Neuronal stem cell (in vitro differentiated cells): ENCODE measurements at places on chromosomes 3 and 15.

- DNase-seq: no peak
Measured at GRCh38 chr3:183502237-183503181, 53.0 kb downstream of the KLHL6 start.

DNA sequence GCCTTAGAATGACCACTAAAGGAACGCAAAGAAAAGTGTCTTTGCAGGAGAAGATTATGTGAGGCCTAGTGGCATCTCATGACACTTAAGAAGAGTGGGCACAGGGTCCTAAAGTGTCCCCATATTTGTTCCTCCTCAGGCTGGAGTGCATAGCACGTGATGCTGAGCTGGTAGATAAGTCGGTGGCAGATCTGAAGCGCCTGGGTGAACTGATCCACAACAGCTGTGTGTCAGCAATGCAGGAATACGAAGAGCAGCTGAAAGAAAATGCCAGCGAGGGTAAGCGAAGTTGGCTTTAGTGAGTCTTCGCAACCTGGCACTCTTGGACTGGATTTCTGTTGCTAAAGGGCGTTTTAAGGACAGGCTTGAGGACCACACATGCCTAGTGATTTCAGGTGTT lies 92.6 kb downstream of the CHD2 start:
- DNase-seq: no peak

DNA sequence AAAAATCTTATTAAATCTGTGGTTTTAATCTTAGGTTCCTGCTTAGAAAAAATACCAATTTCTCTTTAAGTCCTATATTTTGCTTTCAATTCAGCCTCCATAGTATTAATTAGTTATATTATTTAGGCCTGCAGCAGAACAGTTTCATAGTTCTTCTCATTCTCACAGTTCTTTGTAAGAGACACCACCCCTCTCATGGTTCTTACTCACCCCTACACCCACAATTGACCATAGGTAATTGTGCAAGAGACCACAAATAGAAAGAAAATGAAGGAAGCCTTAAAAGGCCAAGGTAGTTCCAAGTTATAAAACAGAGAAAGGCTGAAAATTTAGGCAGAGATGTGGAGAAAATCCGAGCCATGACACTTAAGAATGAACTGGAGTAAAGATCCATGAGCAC lies 415.3 kb downstream of the TIGIT start:
- no peak for DNase-seq

DNA sequence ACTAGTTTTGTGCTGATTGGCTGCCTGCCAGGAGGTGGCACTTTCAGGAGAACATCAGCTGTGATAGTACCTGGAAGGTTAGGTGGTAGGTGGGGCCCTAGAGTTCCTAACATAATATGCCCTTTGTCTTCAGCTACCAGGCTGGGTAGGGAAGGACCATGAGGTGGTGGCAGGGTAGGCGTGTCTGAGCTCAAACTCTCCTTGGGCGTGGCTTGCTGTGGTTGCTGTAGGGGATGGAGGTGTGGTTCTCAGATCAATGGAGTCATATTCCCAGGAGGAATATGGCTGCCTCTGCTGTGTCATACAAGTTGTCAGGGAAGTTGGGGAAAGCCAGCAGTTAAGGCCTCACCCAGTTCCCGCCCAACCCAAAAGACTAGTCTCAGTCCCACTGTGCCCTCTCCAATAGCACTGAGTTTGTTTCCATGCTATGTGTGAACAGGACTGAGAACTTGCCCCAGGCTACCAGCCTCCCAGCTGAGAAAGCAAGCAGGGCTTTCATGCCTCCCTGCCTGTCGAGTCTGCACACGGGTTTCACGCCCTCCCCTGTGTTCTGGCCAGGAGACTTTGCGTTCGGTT lies 107.7 kb downstream of the CHCHD4 start:
- DNase-seq: no peak

GRCh38 chr15:92523176-92523575 lies 129.5 kb downstream of the ST8SIA2 start:
- no peak for DNase-seq
